Activated T-cell treated with anti-CD3 and anti-CD28 coated beads, Interleukin-2, amount 50 U/mL, for 72 hours (primary cell): ENCODE measurements at places on chromosomes 5 and 9. TPM values are rescaled to one million over a fixed set of nuclear protein-coding genes. Genes with fewer than 3 reads are reported as not detected.

Gene FGF18
- 0.12 TPM for total RNA-seq

- no peak for DNase-seq
Observed at GRCh38 chr9:87517732-87518131, 20.1 kb downstream of the DAPK1 start.

Gene ADAMTS19
- total RNA-seq: not detected

DNA sequence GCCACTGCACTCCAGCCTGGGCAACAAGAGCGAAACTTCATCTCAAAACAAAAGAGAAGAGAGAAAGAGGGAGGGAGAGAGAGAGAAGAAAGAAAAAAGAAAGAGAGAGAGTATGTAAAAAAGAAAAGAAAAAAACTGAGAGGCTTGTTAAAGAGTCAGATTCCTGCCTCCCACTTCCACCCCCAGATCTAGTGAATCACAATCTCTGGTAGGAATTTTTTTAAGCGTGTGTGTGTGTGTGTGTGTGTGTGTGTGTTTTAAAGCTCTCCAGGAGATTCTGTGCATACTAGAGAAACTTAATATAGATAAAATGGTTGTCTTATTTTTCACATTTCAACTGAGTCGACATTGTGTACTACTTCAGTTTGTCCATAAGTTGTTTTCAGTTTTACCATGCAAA, 32.0 kb downstream of the SAR1B start:
- no peak for DNase-seq

DNA sequence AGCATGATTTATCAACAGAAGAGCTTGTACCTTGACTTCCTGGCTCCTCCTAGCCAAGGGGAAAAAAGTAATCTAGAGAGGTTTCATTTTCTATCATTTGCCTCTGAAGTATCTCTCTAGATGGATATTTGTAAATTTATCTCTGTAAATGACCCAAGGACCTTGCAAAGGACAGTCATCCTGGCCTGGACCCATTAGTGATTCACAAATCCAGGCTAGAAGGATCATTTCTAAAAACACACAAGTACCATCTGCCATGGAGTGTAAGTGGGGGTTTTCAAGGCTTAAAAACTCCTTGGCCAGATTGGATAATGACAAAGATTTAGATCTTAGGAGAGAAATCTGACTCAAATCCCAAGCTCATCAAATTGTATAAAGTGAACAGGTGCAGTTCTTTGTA, 8.1 kb downstream of the TTC23L start:
- DNase-seq: no peak

Gene C5orf58
- total RNA-seq: not detected

Gene TNFSF15
- total RNA-seq: 0.26 TPM

Gene PCDH12
- 0.58 TPM for total RNA-seq

GRCh38 chr9:2125906-2126305, 110.8 kb downstream of the SMARCA2 start:
- no peak for DNase-seq

GRCh38 chr5:5276951-5277517, 136.9 kb downstream of the ADAMTS16 start:
- no peak for DNase-seq
